ENCODE measurements at places on chromosomes 4 and X. TPM values are rescaled to one million over a fixed set of nuclear protein-coding genes. Genes with fewer than 3 reads are reported as not detected.

The EREG gene
- not detected for total RNA-seq

The UGT2B10 gene
- not detected for total RNA-seq

The TMEM156 gene
- 25.9 TPM for total RNA-seq

The SMS gene
- total RNA-seq, result 162 TPM

The VCX3B gene
- not detected for total RNA-seq

The CHRDL1 gene
- not detected for total RNA-seq

The TLR3 gene
- total RNA-seq, result not detected

The PDE5A gene
- 0.09 TPM for total RNA-seq

The MOSPD2 gene
- 15.3 TPM for total RNA-seq

The AADAT gene
- not detected for total RNA-seq

The PLAC8 gene
- 41.2 TPM for total RNA-seq

The LUZP4 gene
- not detected for total RNA-seq

The TRIM60 gene
- not detected for total RNA-seq

The SCML1 gene
- total RNA-seq, result 1.7 TPM

The GRK4 gene
- 5.3 TPM for total RNA-seq

The ARHGAP4 gene
- total RNA-seq, result 135 TPM

The HTRA3 gene
- 0.12 TPM for total RNA-seq

The SSX2 gene
- not detected for total RNA-seq

The RNF128 gene
- not detected for total RNA-seq

The DMRTC1B gene
- not detected for total RNA-seq

The DUSP21 gene
- not detected for total RNA-seq

The ASB12 gene
- total RNA-seq, result not detected

The MTHFD2L gene
- 9.4 TPM for total RNA-seq

The CLCN4 gene
- not detected for total RNA-seq

The IL2RG gene
- total RNA-seq, result 337 TPM

The G6PD gene
- 75.0 TPM for total RNA-seq

The BST1 gene
- total RNA-seq, result 0.12 TPM

The SPARCL1 gene
- not detected for total RNA-seq

Data from activated CD4-positive, alpha-beta T cell treated with anti-CD3 and anti-CD28 coated beads, Interleukin-2, amount 10 ng/mL, durations not matched to agents 24 days and 14 days (primary cell).